ENCODE measurements at places on chromosomes 7 and 10.

GRCh38 chr10:4195213-4195612 lies 410.2 kb upstream of the KLF6 start:
- no peak for DNase-seq

DNA sequence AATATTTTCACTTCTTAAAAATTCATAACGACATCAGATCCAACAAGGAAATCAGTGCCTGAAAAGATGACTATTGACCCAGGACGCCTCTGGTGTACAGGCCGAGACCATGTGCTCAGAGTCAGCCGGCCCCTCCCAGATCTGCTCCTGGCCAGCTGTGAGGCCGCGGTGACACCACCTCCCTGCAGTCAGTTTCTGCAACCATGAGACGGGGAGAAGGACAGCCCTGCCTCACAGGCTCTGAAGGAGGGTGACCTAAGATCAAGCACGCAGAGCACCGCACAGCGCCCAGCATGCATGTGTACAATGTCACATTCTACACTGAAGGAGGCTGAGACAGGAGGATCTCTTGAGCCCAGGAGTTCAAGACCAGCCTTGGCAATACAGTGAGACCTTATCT lies 2.6 kb upstream of the GPER1 start:
- no peak for DNase-seq

- DNase-seq: no peak
Observed at GRCh38 chr10:120517881-120518484, 61.0 kb downstream of the PLPP4 start.

DNA sequence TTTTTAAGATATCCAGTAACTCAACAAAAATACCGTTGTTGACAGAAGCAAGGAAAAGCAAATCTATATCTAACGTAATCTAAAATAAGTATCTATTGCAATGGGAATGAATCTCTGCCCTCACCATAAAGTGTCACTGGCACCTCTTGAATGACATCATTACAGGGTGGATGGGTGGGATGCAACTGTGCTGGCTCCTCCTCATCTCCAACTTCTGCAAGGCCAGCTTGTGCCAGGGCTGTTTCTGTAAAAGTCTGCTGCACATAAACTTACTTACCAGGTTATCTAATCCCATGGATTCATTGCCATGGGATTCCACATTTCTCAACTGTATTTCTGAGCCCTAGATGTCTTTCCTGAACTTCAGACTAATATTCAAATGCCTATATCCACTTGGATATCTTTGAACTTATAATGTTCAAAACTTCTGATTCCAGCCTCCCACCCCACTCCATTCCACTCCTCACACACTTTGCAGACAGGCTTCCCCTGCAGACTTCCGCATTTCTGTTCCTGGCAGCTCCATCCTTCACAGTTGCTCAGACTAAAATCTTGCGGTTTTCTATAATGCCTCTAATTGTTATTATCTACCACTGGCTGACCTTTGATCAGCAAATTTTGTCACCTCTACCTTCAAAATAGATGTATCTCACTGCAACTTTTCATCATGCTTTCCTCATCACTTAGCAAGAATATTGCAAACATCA lies 10.7 kb downstream of the FGL2 start:
- DNase-seq: no peak

DNA sequence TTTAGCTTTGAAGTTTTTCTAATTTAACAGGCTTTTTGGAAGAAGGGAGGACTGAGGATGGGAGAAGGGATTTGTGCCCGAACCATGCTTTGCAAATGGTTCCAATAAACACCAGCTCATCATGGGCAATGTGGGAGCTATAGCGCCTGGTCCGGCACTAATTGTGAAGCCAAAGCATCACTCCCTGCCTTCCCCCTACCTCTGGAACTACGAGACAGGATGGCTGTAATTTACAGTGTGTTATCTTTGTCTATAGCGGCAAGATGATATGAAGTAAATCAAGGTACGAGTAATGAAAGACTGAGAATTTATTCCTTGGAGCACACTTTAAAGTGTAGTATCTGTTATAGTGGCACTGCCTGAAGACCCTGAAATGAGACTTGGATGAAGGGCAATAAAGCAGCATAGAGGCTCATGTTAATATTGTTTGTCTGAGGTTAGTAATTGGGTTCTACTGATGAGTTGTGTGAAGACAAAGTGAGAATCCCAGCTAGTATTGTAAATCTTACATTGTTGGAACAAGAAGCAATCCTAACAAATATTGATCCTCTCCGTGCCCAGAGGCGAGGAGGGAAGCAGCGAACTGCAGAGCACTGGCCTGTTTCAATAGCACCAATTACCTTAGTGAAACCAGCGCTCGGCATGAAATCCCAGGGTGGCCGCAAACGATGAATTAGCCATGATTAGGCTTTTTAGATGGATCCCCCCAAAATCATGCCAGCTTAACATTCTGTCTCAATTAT lies 507.1 kb downstream of the LRMDA start:
- no peak for DNase-seq

DNA sequence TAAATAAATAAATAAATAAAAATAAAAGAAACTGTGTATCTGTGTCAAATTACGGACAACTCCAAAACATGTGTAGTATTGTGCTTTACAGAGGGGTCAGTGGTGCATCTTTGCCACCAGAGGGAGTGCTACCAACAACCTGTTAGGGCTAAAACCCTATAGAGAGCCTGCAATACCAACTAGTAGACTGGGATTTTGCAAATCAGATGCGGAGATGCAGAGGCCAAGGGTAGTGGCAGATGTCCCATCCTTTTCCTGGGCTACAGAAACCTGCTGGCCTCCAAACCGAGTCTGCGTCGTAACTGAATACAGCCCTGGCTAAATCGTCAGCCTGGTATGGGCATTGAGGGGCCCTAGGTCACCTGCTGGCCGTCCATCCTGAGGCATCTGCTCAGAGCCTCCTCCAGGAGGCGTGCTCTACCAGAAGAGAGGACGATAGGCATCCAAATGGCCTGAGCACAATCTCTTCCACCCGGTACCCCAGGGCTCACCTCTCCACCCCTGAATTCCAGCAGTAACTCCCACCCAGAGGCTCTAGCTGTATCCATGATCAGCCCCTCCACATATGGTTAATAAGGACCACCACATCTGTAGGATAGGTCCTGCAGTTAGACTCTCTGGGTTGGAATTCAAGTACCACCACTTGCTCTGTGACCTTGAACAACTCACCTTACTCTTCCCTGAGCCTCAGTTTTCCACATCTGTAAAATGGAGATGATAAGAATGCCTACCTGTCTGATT lies 6.2 kb upstream of the RRP12 start:
- DNase-seq: peak; percentile 83

DNA sequence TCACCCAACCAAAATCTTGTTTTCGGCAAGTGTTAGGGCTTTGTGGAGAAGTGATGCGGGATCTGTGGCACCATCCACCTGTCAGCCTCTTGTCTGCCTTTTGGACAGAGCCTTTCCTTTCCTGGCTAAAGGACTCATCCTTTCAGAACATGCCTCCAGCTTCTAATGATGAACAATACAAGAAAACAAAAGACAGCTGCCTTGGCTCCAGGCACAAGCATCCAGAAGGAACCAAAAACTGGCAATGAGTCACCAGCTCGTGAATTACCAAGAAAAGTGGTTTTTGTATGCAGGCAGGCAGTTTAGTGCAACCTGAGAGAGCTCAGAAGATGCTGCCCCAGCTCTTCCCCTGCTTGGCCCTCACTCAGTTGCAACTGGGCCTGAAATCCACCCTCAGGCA lies 84.6 kb upstream of the NAMPT start:
- no peak for DNase-seq

DNA sequence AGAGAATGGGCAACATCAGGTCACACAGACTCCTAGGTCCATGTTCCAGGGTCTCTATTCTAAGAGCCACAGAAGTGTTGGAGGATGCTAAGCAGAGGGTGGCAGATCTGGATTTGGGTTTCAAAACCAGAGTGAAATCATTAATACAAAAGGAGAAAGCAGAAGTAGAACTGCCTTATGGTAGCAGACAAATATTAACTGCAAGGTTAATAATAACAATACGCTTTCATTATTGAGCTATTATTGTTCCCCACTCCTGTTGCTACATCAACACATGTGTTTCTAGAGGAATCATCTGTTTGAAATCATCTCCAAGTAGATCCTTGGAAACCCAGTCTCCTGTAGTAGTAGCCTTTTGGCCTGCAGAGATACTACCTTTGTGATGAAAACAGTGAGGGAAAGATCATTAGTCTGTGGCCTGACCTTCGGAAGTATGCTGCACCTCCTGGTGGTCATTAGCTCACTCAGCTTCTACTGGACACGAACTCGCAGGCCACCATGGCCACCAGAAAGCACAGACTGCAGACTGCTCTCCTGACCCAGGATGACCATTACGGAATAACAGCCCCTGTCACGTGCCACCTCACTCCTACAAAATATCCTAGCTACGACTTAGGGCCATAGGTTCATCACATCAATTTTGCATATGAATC lies 84.6 kb downstream of the XPNPEP1 start:
- no peak for DNase-seq

DNA sequence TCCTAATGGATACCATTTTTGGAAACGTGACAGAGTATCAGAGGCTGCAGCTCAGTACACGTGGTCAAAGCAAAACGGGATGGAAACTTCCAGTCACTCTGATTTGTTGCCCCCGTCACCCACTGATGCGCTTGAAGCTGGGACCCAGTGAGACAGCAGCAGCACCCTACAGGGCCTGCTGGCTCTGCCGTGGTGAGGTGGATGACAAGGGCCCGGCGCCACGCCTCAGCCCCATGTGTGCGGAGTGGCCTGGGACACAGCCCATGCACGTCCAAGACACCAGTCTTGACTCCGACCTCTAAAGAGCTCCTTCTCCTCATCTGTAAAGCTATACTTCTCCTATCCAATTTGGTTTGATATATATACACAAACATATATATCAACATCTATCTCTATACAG lies 39.0 kb downstream of the CLEC2L start:
- no peak for DNase-seq

GRCh38 chr10:25815999-25816768 lies 117.8 kb upstream of the MYO3A start:
- no peak for DNase-seq

DNA sequence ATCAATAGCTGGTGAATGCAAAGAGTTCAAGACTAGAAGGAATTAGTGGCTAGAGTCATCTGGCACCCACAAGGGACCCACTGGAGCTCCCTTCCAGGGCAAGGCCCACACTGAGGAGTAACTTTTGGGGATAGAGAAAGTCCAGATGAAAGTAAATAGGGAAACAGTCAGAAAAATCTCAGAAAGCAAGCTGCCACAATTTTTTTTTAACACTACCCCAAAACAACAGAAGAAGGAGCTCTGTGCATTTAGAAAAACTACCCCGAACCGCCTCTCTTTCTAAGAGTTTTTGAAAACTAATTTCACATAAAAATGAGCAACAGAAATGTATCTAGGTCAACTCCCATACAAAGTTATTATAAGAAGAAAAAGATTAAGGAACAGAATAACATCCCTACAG lies 42.2 kb downstream of the AOAH start:
- DNase-seq: no peak

- DNase-seq: no peak
Observed at GRCh38 chr10:78764436-78764835, 304.3 kb upstream of the ZMIZ1 start.

DNA sequence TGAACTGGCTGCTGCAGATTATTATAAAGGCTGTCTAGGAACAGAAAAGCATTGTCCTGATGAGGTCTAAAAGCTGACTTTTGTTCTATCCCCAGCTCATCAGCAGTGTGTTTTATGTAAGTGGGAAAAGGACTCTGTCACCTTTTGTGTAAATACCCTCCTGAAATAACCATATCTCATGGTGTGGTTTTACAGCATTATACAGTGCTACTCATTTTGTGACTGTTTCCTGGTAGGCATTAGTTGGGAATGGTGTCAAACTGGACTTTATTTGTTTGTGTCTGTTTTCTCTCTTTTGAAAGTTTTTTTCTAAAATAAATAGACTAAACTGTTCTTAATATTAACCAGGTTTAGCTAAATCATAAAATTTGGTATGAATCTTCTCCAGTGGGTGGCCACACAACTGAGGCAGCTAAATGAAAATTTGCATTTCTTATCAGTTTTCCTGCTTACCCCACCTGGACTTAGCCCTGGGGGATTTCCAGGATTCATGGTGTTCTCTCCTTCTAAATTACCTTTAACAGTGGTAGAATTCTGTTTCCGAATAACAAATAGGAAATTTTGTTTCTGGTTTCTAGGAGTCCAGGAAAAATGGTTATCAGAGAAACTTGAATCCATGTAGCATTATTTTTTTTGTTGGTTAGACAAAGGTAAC lies 140.9 kb downstream of the LHFPL3 start:
- no peak for DNase-seq

- DNase-seq: no peak
Observed at GRCh38 chr10:72061491-72061890, 26.9 kb downstream of the SPOCK2 start.

GRCh38 chr7:12534046-12534445 lies 36.5 kb upstream of the SCIN start:
- no peak for DNase-seq

DNA sequence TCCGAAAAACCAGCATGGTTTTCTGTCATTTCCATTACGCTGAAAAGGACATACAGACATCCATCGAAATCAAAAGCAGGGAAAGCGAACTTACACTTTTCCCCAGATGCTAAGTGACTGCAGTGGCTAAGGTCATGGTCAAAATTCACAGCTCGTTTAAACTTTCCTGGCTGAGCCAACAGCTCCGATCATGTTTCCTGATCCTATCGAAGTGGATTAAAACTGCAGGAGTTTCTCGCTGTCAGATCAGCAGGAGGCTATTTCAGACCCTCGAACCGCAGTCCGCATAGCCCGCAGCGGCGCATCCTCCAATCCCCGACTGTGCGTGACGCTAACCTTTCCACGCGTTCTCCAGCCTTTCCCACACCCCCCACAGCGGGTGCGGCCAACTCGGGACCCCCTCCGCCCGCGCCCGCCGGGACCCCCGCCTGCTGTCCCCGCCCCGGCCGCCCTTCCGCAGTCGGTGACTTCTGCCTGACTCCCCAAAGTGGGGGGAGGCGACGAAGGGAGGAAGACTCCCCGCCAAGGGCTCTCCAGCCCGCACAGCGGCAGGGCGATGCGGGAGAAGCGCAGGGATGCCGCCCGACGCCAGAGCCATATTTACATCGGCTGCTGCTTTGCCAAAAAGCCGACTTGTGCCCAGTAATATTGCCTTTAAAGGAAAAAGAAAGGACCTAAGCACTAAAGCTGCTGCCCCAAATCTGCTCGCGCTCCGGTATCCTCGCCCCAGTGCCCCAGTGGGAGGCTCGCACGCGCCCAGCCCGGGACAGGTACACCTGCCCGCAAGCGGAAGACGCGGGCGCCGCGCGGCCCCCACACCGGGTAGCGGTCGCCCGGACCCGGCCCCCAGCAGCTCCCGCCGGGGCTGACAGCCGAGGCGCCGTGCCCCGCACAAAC lies 1.2 kb downstream of the PIP4K2A start:
- peak; percentile 44 for DNase-seq

GRCh38 chr7:124089621-124090020 lies 56.8 kb upstream of the TMEM229A start:
- no peak for DNase-seq

DNA sequence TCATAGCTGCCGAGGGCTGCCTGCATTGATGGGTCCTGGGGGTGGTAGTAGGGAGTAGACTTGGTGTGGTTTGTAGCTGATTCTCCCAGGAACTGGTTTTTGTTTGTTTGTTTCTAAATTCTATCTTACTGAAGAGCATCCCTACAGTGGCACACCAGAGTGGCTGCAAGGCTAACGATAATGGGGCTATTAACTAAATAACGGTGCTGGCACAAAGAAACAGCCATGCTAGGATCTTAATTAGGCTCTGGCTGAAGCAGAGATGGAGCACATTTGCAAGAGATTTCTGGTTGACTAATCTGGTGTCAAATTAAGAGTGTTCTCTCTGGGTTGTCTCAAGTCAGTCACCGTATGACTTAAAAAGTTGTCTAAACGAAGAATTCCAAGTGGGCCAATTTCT lies 590.0 kb downstream of the NRG3 start:
- no peak for DNase-seq

Data from CD4-positive, alpha-beta T cell treated with Interleukin-12 subunit alpha and Interleukin-12 subunit beta, for 1 hour (primary cell).